Osteocyte (in vitro differentiated cells): ENCODE measurements at places on chromosomes 16 and 17. TPM values are rescaled to one million over a fixed set of nuclear protein-coding genes. Genes with fewer than 3 reads are reported as not detected.

Gene RAC3
- total RNA-seq = 19.4 and 21.8 TPM in 2 replicates

Gene SNX20
- total RNA-seq = not detected in 2 replicates

Gene NF1
- 66.7 and 70.4 TPM in 2 replicates for total RNA-seq

GRCh38 chr17:63741143-63741407 lies 524 bp downstream of the STRADA start:
- DNase-seq = no peak

DNA sequence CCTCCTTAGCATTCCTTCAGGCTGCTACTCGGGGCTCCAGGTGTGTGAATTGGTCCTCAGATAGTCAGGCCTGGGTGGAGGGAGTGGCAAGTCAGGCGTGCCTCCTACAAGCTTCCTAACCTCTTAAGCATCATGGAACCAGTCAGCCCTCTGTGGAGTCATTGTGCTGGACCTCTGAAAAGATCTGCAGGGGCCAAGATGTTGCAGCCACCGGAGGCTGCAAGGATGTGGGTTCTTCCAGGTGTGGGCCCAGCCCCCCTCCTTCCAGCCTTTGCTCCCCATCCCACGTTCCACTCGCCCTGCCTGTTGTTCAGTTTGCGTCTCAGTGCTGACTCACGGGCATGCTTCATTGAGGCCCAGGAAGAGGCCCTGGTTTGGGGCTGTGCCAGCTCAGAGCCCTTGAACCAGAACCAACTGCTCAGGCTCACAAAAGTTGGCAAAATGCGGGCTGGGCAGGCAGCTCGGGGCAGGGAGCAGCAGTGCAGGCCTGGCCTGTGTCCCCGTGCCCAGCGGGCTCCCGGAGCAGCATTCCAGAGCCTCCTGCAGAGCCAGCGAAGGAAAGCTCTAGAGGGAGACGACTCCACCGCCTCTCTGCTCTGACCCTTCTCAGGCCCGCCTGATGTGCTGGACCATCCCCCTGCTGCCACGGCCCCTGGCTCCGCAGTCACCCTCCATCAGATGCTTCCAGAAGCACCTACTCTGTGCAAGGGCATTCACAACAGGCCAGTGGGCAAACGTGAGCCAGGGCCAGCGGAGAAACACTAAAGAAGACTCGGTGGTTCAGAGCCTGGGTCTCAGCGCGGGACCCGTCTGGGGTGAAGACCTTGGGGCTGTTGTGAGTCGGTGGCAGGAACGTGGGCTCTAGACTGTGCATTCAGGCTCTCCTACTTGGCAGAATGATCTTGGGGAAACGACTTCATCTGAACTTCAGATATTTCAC lies 7.5 kb downstream of the LDHD start:
- peak; percentile 90 for DNase-seq

DNA sequence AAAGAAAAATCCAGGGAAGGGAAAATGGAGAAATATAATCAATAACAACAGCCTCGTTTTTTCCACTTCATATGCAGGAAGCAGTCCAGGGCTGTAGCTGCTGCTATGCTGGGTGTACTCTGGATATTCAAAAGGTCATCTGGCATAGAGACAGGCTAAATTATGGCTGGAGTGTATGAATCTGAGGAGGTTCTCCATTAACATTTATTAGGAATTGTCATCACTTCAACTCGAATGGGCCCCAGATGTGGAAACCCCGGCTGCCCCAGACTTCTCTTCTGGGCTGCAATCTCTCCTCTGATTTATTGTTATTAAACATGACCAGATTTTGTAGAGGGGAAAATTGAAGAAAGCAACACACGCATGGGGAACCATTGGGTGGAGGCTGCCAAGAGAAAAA lies 33.5 kb upstream of the SKAP1 start:
- no peak for DNase-seq

DNA sequence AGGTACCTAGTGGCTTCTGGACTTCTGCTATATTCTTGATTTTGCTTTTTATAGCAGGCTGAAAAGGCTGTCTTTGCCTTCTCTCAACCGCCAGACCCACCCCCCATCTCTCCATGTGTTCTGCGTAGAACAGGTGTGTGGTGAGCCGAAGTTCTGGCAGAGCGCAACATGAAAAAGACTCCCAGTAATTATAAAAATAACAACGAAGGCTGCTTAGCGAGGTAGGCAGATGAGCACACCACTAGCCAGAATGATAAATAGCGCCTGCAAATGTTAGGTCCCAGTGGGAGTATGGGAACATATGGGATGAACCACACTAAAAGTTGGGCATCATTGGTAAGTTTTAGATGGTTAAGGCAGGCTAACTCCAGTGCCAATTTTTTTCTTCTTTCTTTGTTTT lies 14.0 kb upstream of the RBFOX1 start:
- DNase-seq = no peak

- peak; percentile 84 for DNase-seq
Observed at GRCh38 chr17:81898029-81898866, 3.8 kb upstream of the NPB start.

DNA sequence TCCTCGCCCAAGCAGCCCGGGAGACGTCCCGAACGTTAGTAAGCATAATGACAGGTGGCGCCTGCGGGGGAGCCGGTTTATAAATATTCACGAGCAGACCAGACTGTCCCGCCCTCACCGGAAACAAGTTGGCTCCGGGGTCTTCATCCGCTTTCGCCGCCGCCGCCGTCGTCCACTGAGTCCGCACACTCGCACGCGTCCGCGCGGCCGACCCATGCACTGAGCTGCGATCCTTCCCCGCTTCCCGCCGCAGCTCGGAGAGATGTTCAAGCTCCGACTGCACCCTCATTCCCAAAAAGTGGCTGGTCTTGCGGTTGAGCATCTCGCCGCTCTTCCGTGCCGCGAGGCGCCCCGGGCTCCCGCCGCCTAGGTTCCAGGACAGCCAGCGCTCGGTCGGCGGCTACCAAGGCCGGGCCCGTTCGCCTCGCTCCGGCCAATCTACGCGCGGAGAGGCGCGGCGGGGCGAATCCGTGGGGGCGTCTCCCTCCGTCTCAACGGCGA lies 385 bp downstream of the CFAP119 start:
- no peak for DNase-seq

DNA sequence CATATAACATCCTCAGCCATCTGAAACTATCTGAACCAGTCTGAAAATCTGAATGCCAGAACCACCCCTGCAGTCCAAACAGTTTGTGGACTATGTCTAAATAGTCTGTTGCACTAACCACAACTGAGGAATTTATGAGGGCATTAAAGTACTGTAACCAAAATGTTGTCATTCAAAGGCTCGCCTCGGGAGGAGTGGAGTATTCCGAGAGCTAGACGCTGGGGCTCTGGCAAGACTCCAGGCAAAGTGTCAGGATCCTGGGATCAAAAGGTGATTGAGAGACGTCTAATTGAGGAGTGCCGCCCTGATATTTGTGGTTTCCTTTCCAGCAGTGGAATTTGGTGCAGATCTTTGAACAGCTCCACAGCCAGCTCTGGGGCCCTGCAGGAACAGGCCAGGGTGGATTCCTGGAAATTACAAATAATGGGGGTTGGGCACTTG lies 142.9 kb upstream of the MYOCD start:
- DNase-seq = peak; percentile 86

- DNase-seq = no peak
Observed at GRCh38 chr16:67927131-67927941, 4.3 kb downstream of the CTRL start.

GRCh38 chr17:34532281-34533065 lies 46.9 kb upstream of the TMEM132E start:
- DNase-seq = no peak
